SK-N-SH treated with all-trans-retinoic acid at 6 μM for 48 hours (cell line): ENCODE measurements at places on chromosomes 1 and 21.
A peak's percentile ranks its signal among the peaks of the same experiment; 100 is the strongest.

DNA sequence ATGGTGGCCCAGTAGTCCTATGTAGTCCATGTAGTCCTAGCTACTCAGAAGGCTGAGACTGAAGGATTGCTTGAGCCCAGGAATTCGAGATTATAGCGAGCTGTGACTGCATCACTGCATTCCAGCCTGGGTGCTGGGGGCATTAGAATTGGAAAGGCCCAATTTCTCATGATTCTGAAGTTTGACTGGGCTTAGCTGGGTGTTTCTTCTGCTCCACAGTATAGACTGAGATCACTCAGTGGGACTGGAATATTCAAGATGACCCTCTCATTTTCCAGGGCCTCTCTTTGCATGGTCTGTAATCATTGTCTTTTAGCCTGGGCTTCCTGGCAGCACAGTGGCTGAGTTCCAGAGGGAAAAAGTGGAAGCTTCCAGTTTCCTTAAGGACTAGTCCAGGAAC is 26.2 kb downstream of the MROH7 start:
- ATAC-seq, result no peak

DNA sequence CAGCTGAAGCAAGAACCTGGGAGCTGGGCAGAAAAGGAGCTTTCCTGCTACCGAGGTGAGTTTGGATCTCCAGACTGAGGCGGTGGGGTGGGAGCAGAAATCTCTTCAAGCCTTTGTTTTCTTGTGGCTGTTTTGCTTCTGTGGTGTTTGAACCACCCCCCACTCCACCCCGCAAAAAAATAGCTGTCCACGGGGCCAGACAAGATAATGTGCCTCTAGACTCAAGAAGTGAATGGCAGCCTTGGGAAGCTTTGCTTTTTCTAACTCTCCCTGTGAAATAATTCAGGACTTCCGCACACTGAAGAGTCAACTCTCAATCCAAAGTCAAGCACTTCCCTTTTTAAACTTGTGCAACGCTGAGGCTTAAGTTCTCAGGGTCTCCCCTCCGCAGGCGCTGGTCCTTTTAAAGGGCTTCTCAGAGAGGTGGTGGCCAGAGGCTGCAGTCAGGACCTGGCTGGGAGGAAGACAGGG is 159.6 kb upstream of the COA6 start:
- ATAC-seq, result no peak

DNA sequence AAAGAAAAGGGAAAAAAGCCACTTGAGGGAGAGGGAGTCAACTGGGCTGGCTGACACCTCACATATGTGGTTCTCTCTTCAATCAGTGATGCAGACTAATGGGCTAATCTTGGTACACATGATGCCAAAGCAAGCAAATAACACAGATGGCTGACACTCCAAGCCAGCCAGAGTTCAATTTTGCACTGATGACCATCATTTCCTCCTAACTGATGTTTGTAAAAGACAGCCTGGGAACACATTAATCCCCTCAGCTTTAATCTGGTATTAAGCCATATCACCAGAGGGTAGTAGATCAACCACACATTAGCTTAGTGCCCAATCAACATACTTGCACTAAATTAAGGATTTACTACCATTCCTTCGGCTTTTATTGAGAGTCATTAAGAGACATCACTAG is 2.8 kb downstream of the VPS72 start:
- ATAC-seq, result no peak

- ATAC-seq, result no peak
Measured at GRCh38 chr1:162732094-162732493, 58.4 kb upstream of the HSD17B7 start.

DNA sequence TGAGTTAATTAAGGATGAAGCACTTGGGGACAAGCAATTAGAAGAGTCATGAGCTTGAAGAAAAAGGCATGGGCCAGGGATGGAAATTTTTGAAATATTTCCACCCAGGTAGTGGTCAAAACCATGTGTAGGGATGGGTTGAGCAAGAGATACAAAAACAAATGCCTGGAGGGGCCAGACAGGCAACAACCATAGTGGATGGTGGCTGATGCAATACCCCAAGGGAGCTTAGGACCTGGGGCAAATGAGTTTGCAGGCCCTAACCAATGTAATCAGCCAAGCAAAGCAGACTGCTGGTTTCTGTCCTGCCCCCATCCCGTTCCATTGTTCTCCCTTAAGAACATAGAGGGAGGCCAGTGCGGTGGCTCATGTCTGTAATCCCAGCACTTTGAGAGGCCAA is 119.1 kb upstream of the FGGY start:
- ATAC-seq, result no peak

DNA sequence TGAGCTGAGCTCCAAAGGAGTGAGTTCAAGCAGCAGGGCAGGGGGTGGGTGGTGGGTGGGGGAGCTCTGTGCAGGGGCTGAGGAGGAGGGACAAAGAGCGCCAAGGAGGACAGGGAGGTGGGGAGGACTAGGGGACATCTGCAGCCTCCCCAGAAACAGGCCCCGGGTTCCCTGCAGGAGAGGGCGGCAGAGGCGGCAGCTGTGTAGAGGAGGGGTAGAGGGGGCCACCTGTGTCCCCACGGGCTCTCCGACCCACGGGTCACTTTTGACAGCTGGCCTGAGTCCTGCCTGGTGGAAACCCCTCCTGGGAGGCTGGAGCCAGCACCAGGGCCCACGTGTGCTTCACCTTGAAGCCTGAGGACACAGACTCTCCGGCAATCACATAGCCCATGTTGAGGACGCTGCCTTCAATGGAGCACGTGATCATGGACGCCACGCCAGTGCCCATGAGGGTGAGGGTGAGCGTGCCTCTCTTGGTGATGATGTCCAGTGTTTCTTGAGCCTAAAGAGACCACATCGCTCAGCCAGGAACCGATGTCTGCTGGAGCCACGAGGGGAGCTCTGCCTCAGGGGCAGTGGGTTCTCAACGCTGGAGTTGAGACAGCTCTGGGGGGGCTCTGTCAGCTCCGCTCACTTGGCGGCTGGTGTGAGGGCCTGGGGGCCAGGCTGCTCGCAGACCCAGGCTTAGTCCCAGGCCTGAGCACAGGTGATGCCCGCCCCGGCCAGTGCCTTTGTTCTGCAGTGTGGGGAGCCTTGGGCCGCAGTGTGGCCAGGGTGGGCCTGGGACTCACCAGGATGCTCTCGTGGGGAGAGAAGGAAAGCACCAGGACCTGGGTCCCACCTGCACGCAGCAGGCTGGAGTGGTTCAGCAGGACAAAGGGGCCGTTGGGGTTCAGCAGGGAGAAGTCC is 6.6 kb upstream of the TMEM52 start:
- ATAC-seq, result no peak

- ATAC-seq, result peak; percentile 61
Measured at GRCh38 chr1:109490029-109490933, 3.6 kb upstream of the CYB561D1 start.

- ATAC-seq, result no peak
Measured at GRCh38 chr21:34020983-34021553, 52.3 kb upstream of the MRPS6 start.

DNA sequence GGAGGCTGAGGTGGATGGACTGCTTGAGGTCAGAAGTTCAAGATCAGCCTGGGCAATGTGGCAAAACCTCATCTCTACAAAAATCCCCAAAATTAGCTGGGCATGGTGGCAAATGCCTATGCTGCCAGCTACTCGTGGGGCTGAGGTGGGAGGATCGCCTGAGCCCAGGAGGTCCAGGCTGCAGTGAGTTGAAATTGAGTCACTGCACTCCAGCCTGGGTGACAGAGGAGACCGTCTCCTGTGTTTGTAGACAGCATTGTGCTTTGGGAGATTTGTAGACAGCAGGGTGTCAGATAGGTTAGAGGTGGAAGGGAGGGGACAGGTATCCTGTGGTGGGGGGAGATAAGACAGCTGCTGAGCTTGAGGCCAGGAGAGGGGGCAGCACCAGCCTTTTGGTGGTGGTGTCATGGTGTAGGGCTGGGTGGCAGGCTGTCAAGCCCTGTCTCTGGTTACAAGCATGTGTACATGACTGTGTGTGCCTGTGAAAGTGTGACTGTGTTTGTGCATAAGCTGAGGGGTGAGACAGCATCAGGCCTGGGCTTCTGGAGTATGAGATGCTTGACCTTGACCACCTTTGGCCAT is 15.2 kb downstream of the PPFIA4 start:
- no peak for ATAC-seq

GRCh38 chr21:32240851-32241687 is 37.8 kb downstream of the MIS18A start:
- no peak for ATAC-seq

DNA sequence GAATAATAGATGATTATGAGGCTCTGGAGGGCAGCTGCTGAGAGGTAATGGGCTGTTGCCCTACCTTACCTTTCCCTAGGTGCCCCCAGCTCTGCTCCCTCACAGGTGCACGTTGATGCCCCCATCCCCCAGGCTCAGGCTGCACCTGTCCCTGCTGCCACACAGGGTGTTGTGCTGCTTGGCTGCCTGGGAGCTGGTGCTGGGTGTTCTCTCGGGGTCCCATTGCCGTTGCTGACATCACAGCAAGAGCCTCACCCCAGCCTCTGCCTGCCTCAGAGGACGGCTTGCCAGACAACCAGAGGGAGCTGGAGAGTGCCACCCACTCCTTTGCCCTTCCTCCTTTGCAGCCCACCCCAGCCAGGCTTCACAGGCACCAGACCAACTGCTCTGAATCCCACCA is 31.4 kb upstream of the DMBX1 start:
- ATAC-seq, result no peak

DNA sequence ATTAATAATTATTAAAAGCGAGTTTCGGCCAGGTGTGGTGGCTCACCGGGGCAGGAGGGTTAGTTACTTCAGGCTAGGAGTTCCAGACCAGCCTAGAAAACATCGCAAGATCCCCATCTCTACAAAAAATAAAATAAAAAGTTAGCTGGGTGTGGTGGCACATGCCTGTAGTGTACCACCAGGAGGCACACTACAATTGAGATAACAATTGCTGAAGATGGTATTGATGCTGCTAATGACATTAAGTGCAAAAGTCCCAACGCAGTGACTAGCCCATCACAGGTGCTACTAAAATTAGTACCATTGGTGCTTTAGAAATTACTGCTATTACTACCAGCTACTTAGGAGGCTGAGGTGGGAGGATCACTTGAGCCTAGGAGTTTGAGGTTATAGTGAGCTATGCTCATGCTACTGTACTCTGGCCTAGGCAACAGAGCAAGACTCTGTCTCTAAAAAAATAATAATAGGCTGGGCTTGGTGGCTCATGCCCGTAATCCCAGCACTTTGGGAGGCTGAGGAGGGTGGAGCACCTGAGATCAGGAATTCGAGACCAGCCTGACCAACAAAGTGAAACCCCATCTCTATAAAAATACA is 156.6 kb downstream of the GREM2 start:
- ATAC-seq, result peak; percentile 52

- no peak for ATAC-seq
Measured at GRCh38 chr1:14103878-14104430, 404.0 kb downstream of the PRDM2 start.

DNA sequence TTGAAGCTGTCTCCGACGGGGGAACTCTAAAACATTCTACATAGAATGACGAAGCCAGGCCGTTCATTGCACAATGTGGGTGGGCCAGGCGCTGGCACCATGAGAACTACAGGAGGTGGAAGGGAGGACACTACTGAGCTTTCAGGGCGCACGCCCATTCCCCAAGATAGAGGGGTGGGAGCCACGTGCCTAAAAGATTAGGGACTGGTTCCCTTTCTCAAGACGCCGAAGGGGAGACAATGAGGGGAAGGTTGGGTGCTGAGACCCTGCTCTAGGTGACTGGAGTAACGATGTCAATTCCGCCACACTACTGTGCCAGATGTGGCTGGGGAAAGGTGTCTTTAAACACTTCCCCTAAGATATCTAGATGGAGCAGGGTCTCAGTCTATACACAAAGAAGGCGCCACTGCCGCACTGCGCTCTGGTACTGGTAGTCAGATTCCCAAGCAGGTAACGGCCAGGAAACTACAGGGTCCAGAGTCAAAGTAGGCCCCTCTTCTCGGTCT is 782 bp downstream of the CSDE1 start:
- no peak for ATAC-seq

DNA sequence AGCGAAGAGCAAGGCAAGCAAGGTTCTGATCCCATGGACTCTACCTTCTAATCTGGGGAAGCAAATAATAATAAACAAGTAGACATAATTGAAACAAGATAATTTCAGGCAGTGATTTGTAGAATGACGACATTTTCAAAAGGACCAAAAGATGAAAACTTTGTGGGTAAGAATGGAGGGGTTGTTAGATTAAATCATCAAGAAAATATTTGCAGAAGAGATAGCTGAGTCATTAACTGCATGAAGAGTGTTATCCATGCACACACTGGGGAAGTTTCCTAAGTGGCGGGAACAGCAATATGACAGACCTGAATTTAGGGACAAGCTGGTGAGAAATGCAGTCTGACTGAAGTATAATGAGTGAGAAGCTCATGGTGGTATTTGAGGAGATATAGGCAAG is 583.1 kb upstream of the RGS18 start:
- no peak for ATAC-seq

DNA sequence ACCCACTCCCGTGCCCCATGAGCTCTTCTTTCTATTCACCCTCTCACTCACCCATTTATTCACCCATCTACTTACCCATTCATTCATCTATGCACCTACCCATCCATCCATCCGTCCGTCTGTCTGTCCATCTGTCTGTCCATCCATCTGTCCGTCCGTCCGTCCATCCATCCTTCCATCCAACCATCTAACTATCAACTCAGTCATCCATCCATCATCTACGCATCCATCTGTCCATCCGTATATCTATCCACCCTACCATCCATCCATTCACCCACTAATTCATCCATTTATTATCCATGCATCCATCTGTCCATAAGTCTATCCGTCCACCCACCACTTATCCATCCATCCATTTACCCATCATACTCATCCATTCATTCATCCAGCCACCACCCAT is 10.8 kb upstream of the CSF3R start:
- no peak for ATAC-seq

GRCh38 chr1:21594935-21595897 is 73.9 kb downstream of the RAP1GAP start:
- ATAC-seq, result peak; percentile 63; the same call in 2 of the 3 replicates

- no peak for ATAC-seq
Measured at GRCh38 chr1:1037366-1038327, 17.7 kb downstream of the AGRN start.

DNA sequence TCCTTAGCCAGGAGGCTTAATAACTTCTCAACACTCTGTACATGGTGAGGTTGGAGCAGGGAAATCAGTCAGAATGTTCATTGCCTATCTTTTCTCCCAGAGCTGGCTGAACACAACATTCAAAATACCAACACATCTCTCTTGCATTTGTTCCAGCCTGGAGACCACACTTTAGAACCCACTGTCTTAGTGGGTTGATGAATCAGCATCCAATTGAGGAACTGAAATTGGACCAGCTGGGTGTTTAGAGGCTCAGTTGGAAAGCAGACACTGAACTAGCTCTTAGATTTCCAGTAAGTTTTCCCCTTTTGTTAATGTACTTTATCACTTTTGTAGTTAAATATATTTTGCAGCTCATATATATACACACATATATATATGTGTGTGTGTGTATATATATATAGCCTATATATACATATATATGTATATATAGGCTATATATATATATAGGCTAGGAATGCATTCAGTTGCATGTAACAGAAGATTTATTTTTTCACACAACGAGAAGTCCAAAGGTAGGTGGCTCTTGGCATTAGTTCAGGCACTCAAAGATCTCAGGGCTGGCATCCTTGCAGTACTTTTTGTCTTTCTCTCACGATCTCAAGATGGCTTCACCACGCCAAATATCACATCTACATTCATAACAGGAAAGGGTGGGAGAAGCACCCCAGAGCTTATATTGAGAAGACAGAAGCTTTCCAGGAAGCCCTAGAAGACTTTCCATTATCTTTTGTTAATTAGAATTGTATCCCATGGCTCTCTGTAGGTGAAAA is 35.0 kb upstream of the HUNK start:
- no peak for ATAC-seq
